ENCODE measurements at places on chromosomes 13 and 19. TPM values are rescaled to one million over a fixed set of nuclear protein-coding genes. Genes with fewer than 3 reads are reported as not detected.
A peak's percentile ranks its signal among the peaks of the same experiment; 100 is the strongest.

- peak; percentile 51 for DNase-seq
Observed at GRCh38 chr19:4909897-4910593, 744 bp downstream of the UHRF1 start.

DNA sequence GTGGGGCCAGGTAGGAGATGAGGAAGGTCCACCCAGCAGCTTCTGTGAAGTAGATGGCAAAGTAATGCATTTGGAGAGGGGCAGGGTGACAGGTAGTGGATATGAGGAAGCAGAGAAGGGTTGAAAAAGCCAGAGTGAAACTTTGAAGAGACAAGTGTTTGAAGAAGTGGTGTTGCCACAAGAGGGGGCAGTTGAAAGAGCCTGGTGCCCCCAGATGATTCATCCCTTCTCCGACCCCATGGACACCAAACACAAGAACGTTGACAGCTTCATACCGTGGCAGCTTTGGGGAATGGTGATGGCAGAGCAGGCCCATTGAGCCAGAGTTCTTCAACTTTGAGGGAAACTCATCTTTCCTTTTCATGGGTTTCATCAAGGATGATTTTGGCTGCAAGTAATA, 19.9 kb downstream of the IFNL3 start:
- DNase-seq = no peak

DNA sequence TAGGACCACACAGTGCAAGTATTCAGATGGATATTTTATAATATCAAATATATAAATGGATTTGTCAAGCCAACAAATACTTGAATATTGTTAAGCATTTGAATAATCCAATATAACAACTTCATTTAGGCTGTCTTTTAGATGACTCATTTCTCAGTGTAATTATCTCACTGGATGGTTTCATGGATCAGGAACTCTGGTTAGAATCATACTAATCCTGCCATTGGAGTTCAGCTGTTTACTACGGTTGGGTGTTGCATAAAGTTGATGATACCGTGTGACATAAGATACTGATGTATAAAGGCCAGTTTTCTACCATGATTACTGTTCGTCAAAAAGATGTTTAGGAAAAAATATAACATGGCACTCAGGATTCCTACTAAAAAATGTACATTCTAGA, 196.3 kb downstream of the TSHZ3 start:
- DNase-seq = peak; percentile 58

GRCh38 chr13:35727881-35728280, 251.4 kb upstream of the MAB21L1 start:
- DNase-seq = no peak

DNA sequence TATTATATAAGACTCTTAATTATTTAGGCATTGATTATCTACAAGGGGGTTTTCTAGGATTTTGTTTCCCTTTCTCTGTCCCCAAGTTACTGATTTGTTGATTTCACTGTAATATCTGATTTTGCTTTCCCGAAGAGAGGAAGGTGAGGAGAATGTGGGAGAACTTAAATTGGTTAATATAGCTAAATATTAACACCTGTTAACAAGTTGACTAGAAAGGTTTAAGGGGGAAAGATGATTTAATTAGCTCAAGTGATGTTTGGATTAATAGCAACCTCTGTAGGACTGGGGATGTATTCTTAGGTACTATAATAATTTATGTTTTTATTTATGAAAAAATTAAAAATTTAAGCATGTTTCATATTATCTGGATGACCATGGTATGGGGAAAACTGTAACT, 35.1 kb downstream of the SPATA13 start:
- DNase-seq = peak; percentile 83

- peak; percentile 93 for DNase-seq
Observed at GRCh38 chr13:44848920-44849676, 140.2 kb downstream of the NUFIP1 start.

The LMTK3 gene
- total RNA-seq = 1.1 TPM

The C19orf81 gene
- not detected for total RNA-seq

GRCh38 chr13:94218537-94218936, 260.9 kb downstream of the DCT start:
- DNase-seq = no peak

- DNase-seq = no peak
Observed at GRCh38 chr19:8017808-8018207, 12.4 kb upstream of the ELAVL1 start.

- DNase-seq = no peak
Observed at GRCh38 chr19:37954421-37954874, 47.4 kb downstream of the SIPA1L3 start.

The NXNL1 gene
- not detected for total RNA-seq

The FGF22 gene
- total RNA-seq = 0.10 TPM

The SIAH3 gene
- under 0.01 TPM for total RNA-seq

The PIH1D1 gene
- total RNA-seq = 197 TPM

- DNase-seq = no peak
Observed at GRCh38 chr19:17835182-17836006, 12.4 kb downstream of the JAK3 start.

- DNase-seq = no peak
Observed at GRCh38 chr19:27906081-27906480, 1306.9 kb downstream of the UQCRFS1 start.

DNA sequence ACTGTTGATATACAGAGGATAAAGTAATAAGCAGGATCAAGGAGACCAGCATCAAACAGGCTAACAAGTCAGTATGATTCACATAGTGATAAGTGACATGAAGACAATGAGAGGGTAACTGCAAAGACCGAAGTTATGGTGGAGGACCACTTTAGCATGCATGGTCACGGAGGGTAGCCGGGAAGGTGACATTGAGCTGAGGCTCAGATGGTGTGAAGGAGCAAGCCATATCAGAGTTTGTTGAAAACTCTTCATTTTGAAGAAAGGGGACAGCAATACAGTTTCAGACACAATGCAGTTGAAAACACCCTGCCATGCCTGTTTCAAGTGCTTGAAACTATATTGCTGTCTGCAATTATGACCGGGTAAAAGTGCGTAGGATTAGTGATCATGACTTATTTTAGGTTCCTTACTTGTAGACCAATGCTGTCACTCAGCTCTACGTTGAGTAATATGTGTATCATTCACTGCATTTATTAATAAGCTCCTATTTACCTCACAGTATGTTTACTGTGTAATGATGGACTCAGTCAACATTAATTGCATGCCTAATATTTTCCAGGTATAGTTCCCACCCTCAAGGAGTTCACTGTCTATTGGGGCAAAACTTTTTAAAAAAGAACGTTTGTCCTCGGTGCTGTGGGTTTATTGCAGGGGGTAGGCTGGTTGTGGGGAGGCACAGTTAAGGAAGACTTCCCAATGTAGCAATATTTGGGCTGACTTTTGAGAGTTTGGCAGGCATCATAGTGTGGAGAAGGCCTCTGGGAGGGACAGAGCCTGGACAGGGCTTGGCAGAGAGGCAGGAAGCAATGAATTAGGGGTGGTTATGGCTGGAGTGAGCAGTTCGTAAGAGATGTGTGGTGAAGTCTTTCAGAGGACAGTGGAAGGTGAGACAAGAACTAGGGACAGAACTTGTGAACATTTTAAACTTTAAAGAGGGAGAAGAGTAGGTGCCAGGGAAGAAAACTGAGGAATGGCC, 3.2 kb downstream of the UBAC2 start:
- no peak for DNase-seq

The FAM216B gene
- not detected for total RNA-seq

GRCh38 chr13:39347926-39348901, 254.8 kb downstream of the LHFPL6 start:
- DNase-seq = no peak

The ANGPTL8 gene
- not detected for total RNA-seq

The ONECUT3 gene
- not detected for total RNA-seq

The THSD1 gene
- 18.9 TPM for total RNA-seq

- peak; percentile 85 for DNase-seq
Observed at GRCh38 chr13:100694722-100695508, 20.3 kb upstream of the TMTC4 start.

GRCh38 chr19:4264812-4265211, 14.3 kb upstream of the SHD start:
- no peak for DNase-seq

- DNase-seq = peak; percentile 59
Observed at GRCh38 chr13:31909864-31910551, 121.6 kb upstream of the FRY start.

DNA sequence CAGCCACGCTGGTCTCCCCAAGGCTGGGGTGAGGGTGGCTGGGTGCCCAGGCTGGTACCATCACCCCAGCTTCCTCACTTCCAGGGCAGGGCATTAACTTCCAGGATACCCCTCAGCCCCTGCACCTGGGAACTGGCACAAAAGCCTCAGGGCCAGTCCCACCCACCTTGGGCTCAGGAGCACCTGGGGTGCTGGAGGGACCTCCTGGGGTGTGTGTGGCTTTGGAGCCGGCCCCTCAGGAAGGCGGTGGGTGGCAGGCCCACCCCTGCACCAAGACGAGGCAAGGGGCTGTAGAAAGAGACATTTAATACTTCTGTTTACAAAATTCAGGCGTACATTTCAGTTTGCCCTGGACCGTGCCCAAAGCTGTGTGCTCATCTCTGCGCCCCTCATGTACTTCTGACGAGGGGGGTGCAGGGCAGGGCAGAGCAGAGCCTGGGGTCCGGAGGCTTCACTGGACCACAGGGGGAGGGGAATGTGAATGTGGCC, 16.8 kb downstream of the MPND start:
- no peak for DNase-seq

- DNase-seq = no peak
Observed at GRCh38 chr13:91349992-91350911, 2.8 kb downstream of the MIR17HG start.

- no peak for DNase-seq
Observed at GRCh38 chr13:96851856-96852445, 142.3 kb downstream of the OXGR1 start.

- DNase-seq = no peak
Observed at GRCh38 chr13:98364647-98365046, 187.6 kb upstream of the RNF113B start.

DNA sequence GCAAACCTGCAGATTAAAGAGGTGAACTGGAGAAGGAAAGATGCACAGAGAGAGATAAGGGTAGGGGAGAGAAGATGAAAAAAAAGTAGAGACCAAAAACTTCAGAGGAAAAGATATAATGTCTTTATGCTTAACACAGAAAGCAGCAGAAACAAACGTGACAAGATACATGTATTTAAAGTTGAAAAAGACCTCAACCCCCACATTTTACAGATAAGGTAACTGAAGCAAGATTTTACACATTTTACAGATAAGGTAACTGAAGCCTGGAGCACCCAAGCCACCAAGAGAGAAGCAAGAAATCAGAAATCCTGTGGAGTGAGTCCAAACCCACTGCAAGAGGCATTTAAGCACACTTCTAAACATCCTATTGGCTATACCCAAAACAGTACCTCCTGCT, 185.3 kb downstream of the TBC1D4 start:
- DNase-seq = no peak

- DNase-seq = peak; percentile 66
Observed at GRCh38 chr13:21812192-21812626, 141.3 kb downstream of the FGF9 start.

The ZNF544 gene
- total RNA-seq = 73.3 TPM

DNA sequence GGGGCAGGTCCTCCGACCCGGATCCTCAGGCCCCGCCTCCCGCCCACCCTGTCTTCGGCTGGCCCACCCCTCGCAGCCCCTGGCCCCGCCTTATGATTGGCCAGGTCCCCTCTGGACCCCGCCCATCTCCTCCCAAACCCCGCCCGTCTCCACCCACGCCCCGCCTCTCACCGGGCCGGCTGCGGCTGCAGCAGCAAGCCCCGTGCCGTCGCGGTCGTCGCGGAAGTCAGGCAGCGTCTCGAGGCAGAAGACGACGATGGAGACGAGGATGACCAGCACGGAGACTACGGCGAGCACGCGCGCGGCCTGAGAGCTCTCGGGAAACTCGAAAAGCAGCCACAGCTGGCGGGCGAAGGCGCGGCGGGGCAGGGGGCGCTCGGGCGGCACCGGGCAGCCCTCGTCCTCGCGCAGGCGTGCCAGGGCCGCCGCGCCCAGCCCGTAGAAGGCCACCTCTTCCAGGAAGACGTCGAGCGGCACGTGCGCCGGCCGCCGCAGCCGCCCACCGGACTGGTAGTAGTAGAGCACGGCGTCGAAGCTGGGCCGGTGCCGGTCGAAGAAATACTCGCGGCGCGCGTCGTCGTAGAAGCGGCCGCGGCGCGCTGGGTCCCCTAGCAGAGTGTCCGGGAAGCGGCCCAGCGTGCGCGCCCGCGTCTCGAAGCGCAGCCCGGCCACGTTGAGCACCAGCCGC, 495 bp downstream of the KCNA7 start:
- no peak for DNase-seq

- peak; percentile 33 for DNase-seq
Observed at GRCh38 chr13:30026093-30026492, 175.7 kb upstream of the UBL3 start.

- no peak for DNase-seq
Observed at GRCh38 chr13:77988355-77988754, 69.7 kb upstream of the EDNRB start.

The VSIG10L gene
- 1.2 TPM for total RNA-seq

DNA sequence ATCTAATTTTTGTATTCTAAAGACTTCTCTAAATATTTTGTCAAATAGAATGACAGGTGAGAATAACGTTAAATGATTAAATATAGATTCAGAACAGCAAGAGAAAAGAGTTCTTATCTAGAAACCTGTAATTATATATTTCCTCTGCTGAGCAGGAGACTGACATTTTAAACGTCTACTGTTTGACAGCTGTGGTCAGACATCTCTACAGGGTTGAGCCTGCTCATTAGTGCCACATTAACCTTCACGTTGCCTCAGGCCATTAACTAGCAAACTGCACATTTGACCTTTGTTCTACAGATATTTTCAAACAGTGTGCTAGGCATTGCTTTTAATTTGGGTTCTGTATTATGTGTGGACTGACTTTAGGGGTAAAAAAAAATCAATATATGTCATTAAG, 347.5 kb downstream of the GPC5 start:
- DNase-seq = peak; percentile 11

The ZNF850 gene
- total RNA-seq = 3.1 TPM

The FARP1 gene
- 261 TPM for total RNA-seq

DNA sequence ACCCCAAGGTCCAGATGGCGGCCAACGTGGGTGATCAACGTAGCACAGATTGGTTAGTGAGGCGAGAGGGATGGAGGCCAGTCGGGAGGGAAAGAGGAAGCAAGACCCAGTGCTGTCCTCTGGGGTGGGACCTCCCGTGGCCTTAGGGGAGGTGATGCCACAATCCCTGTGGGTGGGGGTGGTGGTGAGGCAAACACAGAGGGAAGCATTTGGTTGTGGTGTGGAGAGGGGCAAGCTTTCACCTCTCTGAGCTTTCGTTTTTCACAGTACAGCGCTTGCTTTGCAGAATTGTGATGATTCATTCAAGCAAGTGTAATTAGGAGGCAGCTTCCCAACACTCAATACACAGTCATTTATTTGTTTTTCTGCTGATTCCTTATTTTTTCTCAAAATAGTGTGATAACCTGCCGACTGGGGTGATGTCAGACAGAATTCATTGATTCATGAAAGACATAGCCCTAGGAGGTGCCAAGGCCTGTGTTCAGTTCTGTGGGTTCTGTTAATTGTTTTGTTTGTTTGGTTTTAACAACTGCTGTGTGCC, 2.4 kb downstream of the LENG8 start:
- DNase-seq = peak; percentile 52

- DNase-seq = no peak
Observed at GRCh38 chr19:11373885-11374432, 507 bp upstream of the SWSAP1 start.

GRCh38 chr19:19171821-19172532, 1.9 kb upstream of the MEF2B start:
- DNase-seq = no peak

GRCh38 chr13:47288546-47288945, 391.7 kb upstream of the HTR2A start:
- peak; percentile 32 for DNase-seq

The FUT1 gene
- total RNA-seq = 0.05 TPM

- DNase-seq = no peak
Observed at GRCh38 chr13:73428706-73429105, 369.9 kb downstream of the KLF5 start.

GRCh38 chr13:55345224-55345623, 1795.5 kb upstream of the PRR20A start:
- DNase-seq = no peak
